ENCODE measurements at places on chromosomes 11 and 22.

GRCh38 chr11:2477254-2477653, 32.4 kb downstream of the KCNQ1 start:
- no peak for DNase-seq

- DNase-seq = no peak
Measured at GRCh38 chr22:42610186-42610585, 4.5 kb downstream of the POLDIP3 start.

- DNase-seq = no peak
Measured at GRCh38 chr22:32389685-32390084, 22.4 kb downstream of the RTCB start.

DNA sequence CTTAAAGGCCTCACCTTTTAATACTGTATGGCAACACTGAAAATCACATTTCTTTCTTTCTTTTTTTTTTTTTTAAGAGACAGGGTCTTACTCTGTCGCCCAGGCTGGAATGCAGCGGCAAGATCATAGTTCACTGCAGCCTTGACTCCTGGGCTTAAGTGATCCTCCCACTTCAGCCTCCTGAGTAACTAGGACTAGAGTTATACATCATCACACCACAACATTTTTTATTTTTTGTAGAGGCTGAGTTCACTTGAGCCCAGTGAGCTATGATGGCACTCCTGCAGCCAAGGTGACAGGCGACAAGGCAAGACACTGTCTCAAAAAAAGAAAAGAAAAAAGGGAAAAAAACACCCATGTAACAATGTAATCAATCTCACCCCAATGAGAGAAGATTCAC, 10.0 kb downstream of the ARFGAP3 start:
- no peak for DNase-seq

DNA sequence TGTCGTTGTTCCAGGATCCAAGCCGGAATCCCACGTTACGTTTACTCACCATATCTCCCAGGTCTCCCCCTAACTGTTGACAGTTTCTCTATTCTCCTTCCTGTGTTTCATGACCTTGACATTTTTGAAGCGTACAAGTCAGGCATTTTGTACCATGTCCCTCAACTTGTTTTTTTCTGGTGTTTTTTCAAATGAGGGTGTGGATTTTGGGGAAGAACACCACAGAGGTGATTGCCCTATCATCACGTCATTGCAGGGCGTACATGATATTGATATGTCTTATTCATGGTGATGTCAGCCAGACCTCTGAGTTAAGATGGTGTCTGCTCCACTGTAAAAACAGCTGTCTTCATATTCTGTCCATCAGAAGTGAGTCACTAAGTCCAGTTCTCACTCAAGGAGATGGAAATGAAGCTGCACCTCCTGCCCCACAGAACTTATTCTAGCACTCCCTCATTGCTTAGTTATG, 28.3 kb upstream of the SOX10 start:
- DNase-seq = no peak

DNA sequence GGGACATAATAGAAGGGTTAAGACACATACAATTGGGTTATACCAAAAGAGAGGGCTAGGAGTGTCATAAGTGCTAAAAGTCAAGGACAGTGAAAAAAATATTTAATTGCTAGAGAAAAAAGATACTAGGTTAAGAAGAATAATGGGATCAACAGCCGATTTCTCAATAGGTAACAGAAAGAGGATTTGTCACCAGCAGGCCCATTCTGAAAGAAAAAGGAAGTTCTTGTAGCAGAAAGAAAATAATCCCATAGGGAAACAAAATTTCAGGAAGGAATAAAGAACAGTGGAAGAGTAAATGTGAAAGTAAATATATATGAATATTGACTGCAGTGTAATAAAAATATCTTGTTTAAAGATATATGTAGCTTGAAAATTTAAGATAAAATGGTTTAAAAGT, 43.3 kb upstream of the ADORA2A start:
- no peak for DNase-seq

DNA sequence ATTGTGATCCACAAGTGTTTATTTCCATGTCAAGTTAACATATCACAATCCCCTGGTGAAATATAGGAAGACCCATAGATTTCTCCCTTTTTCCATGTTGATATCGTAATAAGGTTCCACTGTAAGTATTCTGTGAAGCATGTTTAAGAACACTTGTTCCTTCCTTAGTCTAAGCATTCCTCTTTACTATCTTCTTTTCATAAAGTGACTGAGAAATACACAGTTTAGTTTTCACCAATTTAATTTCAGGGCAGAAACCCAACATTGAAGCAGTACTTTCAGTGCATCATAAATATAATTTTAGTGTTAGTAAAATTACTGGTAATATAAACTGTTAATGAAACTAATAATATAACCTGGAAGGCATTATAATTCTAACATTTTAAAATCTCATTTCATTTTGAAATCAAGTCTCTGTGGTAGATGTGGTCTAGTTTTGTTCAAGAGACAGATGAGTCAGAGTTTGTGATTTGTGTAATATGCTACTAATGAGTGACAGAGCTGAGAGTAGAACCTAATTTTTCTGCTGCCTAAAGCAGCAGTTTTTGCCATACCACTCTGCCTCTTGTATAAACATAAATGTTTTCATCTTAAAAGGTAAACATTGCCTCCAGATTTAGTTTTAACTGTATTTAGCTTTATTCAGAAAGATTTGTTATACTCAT, 79.4 kb downstream of the ATM start:
- DNase-seq = no peak

- DNase-seq = no peak
Measured at GRCh38 chr11:3215346-3216026, 3.1 kb downstream of the MRGPRG start.

DNA sequence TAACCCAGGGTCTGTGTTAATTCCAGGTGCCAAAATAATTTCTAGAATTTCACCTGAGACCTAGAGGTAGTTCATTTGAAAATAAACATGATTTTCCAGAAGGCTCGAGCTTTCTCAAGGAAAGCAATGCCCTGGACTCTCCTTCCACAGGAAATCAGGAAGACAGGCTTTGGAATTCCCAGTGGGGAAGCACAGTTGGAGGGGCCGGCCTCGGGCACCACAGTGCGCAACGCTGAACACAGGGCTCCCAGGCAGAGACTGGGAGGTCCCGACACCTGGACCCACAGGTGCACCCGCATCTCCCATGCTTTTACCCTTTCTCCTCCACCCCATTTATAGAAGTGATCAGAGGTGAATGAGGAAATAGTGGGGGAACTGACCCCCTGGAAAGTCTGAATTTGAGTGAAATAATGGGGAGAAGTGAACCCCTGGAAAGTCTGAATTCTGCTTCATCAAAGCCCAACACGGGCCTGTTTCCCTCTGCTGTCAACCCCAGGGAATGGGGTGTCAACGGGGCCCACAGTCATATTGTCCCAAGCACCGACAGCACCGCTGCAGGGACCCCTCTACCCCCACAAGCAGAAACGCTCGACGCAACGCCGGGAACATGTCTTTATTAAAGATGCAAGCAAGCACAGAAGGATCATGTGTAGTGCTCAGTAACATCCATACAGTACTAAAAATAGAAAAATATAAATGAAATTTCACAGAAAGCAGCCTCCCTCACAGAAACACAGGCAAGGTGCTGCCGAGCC, 12.0 kb upstream of the EFCAB6 start:
- DNase-seq = no peak

GRCh38 chr11:120601536-120601935, 90.0 kb downstream of the GRIK4 start:
- no peak for DNase-seq

- DNase-seq = no peak
Measured at GRCh38 chr22:37053310-37054055, 1.9 kb downstream of the KCTD17 start.

DNA sequence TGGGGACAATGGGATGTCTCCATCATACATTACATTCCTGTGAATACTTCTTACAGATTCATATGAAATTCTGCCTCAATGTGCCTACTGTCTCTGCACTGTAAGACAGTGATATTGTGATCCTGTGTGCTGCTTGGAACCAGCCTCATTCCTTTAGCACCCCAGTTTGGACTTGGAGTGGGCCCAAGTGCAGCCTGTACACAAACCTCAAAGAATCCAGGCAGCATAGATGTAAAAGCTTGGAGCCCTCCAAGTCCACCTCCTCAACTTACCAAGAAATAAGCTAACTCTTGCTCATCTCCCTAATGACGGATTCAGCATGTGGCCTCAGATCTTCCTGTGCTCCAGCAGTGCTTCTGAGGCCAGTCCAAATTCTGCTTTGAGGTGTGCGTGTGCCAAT, 24.4 kb downstream of the GRAP2 start:
- DNase-seq = no peak

Measured in stimulated activated CD8-positive, alpha-beta memory T cell treated with anti-CD3 and anti-CD28 coated beads, Interleukin-2, amount 100 ng/mL, for 48 hours (primary cell).